ENCODE measurements at places on chromosomes 16 and 17.

DNA sequence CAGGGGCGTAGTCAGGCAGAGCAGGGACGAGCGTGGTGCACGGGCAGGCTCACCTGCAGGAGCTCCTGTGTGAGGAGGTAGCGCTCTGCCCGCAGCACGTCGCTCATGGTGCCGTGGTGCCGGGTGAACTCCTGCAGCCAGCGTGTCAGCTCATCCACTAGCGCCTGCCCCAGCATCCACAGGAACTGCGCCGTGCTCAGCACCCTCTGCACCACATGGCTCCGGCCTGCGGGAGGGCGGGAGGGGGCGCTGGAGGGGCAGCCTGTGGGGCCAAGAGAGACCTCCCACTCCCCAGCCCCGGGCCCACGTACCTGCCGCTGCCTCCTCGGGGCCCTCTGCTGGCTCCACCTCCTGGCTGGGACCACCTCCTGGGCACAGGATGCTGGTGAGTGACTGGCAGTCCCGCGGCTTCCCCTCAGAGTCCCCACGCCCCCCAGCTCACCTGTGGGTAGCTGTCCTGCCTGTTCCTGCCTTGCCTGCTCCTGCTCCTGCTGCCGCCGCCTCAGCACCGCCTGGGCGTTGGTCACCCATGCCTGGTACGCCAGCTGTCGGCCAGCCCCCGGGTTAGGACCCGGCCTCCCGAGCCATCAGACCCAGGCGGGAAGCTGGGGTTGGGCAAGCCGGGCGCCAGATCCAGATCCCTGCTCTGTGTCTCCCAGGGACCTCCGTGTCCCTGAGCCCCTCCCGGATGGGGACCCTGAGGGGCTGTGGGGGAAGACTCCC, 16.6 kb downstream of the CTU2 start:
- DNase-seq, result no peak

DNA sequence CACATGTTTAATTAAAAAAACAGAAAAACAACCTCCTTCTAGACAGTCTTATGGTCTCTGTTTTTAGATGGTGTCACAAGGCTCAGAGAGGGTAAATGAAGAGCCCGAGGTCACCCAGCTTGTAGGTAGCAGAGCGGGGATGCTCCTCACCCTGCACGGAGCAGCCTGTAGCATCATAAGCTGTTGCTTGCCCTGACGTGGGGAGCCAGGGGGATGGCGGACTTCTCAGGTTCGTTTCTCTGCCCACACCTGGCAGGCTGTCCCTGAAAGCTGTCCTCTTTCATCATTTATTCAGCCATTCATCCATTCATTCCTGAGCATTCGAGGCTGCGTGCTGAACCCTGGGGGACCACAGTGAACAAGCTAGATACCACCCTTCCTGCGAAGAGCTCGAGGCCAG, 75.7 kb upstream of the KSR1 start:
- DNase-seq, result no peak

GRCh38 chr17:65627891-65628643, 66.6 kb upstream of the AXIN2 start:
- DNase-seq, result no peak

DNA sequence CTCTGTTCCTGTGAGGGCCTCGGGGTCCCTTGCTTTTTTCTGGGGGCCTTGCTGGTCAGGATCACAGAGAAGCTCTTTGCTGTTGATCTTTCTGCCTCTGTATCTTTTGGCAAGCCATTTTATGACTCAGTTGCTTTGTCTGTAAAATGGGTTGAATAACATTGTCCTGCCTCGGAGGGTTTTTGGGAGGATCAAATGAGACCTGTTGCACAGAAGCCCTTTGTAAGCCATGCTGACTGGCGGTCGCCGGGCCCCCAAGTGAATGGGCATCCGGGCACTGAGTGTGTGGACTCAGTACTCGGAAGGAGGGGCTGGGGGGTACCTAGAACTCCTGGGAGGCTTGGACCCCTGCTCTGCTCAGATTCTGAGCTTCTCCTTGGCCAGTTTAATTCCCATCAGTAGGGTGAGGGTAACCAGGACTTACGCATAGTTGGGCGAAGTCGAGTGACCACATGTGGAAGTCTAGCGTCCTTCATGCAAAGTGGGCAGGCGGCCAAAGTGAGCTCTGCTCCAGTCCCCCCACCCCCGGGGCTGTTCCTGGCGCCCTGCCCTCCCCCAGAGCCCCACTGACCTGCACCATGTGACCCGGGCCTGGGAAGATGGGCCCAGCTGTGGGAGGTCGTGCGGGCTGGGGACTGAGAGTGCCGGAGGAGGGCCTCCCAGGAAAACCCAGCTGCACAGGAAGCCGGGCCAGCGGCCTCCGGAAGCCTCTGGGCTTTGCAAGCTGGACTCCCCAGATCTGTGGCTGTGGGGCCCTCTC, 284.0 kb downstream of the SEC14L1 start:
- no peak for DNase-seq

DNA sequence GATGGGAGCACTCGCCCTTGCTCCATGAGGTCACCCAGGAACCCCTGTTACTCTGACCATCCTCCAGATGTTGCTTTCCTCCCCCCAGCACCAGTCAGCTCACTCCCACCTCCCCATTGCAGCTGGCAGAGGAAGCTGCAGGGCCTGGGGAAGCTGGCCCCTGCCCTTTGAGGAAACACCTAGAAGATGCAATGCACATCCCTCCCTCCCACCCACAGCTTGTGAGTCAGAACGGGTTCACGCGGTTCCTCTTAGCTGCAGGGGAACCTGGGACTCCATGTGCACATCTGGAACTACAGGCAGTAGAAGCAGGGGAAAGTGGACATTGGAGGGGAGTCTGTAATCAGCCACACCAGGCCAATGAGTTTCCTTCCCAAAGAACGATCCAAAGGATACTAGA, 96.9 kb downstream of the KATNIP start:
- no peak for DNase-seq

DNA sequence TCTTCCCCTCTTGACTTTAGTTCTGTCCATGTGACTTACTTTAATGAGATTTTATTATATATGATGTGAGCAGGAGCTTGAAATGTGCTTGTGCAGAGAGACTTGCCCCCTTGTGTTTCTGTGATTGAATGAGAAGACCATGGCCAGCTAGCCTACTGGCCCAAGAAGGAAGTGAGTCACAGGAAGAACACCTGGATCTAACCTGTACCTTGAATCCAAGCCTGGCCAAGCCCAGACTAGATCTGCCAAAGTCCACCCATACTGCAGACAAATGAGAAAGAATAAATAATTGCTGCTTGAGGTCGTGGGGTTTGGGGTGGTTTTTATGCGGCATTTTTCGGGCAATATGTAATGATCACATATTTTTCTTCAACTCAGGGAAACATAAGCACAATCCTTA, 9.6 kb downstream of the ABCA10 start:
- DNase-seq, result no peak

GRCh38 chr17:30379303-30379902, 676 bp downstream of the CPD start:
- DNase-seq, result peak; percentile 24

DNA sequence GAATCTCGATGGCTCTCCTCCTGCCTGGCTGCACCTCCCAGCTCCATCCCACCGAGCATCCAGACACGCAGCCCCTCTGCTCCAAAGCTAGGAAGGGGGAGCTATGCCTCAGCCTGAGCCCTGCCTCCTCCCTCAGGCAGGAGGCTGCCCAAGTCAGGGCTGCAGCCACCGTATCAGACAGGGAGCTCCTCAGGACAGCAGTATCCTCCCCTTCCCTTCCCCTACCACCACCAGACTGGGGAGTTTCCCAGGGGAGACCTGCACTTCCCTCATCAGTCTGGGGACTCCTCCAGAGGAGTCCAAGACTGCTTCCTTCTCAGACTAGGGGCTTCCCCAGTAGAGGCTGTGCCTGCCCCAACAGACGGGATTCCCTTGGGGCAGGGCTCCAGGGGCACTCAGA, 17.5 kb downstream of the TMEM132E start:
- DNase-seq, result no peak

DNA sequence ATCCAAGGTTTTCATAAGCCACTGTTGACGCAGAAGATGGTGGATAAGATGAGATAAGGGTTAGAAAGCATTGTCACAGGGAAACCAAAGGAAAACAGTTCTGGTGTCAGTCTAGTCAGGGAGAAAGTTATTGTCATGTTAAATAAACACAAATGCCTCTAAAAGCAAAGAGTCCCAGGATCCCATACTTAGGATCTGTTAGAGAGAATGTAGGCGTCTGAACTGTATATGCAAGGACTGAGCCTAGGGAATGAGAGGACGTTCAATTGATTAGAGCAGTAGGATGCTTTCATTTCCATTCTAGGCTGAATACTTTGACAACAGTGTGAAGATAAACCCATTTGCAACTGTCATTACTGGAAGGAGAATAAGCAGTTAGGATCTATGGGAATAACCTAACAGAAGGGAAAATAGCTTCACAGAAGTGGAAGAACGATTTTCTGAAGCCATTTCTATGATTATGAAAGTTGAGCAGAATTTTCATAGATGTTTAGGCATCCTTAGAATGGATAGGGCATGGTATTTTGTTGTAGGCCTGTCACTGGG, 1149.1 kb upstream of the CDH8 start:
- no peak for DNase-seq

DNA sequence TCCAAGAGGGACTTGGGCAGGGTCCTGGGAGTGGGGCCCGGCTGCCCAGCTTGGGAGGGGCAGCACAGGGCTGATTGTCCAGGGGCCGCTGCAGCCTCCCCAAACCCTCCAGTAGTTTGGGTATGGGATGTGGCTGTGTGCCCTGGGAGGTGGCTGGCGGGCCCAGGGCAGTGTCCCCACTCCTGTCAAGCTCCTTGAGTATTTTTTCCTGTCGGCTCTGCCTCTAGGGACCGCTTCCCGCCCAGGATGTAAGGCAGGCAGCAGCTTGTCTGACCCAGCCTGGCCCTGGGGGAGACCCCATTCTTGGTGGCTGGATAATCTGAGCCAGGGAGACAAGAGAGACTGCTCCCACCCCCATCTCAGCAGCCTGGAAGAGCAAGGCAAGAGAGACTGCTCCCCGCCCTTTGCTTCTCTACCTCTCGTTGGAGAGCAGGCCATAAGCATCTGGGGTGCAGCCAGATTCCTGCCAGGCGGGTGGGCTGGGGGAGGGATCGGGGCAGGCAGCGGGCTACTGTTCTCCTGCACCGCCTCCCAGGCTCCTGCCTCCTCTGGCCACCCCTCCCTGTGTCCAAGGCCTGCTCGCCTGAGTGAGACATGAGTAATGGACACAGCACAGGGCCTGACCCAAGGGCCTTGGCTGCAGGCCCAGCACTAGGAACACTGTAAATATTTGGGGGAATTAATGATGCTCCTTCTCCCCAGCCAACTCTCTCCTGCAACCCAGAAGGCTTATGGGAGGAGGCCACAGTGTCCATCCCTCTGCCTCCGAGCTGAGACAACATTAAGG, 18.4 kb upstream of the ITGA3 start:
- DNase-seq, result no peak

DNA sequence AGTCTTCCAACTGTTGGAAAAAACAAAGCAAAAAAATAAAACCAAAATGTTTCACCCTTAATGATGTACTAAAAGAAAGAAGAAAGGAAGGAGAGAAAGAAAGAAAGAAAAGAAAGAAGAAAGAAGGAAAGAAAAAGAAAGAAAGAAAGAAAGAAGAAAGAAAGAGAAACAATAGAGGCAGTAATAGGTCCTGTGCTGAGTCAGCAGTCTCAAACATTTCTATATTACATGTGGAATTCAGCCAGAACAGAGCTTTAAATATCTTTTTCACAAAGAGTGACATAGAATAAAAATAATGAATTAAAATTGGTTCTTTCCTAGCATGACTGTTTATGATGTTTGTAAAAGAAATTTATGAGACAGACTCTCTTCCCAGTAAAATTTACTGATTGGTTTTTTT, 1135.3 kb upstream of the CDH8 start:
- DNase-seq, result no peak

GRCh38 chr17:73947966-73948355, 255.5 kb upstream of the RPL38 start:
- DNase-seq, result no peak

DNA sequence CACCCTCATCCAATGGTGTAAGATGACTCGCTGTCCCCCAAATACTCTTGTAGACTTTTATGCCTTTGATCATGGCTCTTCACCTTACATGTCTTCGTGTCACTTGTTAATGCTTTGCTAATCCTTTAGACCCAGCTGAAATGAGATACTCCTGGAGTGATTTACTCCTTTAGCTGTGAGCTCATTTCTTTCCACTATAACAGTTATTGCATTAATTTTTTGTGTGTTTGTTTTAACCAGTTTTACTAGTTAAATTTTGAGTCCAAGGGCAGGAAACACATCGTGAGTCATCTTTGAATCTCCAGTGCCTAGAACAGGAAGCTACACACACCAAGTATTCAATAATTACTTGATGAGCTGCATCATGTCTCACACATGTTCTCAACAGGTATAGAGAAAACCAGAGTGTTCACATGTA, 6.5 kb upstream of the CTCF start:
- no peak for DNase-seq

- DNase-seq, result no peak
Measured at GRCh38 chr16:55418586-55418985, 60.4 kb upstream of the MMP2 start.

DNA sequence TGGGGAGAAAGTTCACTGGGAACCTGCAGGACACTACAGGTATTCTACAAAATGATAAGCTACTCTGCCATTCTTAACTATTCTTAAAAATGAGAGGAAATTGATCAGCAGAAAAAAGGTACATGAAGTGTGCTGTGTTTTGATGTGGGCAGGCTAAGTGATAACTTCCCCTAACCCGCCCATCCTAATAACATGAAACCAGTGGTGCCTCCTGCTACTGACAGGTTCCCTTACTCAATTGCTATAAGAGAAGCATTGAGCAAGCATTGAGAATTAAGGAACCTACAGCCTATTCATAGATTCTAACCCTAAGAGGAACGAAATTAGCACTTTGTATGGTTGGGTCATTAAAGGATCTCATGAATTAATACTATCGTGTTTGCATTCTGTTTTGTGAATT, 18.9 kb downstream of the XYLT1 start:
- DNase-seq, result no peak

DNA sequence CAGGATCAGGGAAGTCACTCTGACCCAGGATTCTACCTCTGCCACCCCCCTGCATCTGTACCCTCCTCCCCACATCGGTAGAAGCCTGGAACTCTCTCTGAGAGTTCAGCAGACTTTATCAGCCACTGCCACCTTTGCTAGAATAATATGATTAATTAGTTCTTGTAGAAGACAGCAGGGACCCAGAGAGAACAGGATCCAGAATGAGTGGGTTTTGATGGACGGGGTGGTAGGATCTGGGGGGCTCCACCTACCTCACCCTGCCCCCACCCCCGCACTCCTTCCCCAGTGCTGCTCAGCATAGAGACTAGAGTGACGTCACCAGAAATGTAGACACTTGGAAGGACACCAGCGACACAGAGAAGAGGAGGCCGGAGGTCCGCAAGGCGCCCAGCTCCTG, 33.5 kb downstream of the ABCC6 start:
- DNase-seq, result no peak

- DNase-seq, result no peak
Measured at GRCh38 chr17:64355536-64356303, 34.9 kb downstream of the PECAM1 start.

DNA sequence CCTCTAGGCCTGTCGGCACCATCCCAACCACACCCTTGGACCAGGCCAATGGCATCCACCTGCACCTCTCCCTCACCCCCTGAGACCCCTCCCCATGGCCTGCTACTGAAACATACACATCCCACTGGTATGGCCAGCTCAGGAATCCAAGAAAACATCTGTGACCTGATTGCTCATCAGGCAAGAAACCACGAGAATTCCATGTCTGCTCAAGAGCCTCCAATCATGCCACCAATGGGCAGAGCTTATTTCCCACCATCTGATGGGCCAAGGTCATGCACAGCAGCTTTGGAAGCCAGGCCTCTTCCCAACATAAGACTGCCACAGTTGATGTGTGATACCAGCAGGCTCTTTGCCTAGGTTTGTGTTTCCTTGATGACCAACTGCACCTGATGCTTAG, 190.1 kb downstream of the C16orf78 start:
- no peak for DNase-seq
